GM13977 (cell line): ENCODE measurements at places on chromosomes 1 and 21.

DNA sequence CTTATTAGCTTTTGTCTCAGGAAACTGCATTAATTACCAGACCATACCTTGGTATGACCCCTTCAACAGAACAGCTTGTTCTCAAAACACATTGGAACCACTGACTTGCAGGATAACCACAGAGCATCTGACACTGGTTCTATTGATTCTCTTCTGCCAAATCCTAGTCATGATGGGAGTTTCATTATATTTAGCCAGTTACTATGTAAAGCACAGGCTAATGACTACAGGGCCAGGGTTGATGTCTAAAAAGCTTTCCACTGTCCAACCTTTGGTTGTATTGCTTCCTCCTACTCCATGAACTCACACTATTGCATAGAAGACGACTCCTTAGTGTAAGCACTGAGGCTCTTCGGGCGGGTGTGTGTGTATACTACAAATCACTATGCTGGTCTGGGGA is 3.8 kb downstream of the STMN1 start:
- no peak for DNase-seq

DNA sequence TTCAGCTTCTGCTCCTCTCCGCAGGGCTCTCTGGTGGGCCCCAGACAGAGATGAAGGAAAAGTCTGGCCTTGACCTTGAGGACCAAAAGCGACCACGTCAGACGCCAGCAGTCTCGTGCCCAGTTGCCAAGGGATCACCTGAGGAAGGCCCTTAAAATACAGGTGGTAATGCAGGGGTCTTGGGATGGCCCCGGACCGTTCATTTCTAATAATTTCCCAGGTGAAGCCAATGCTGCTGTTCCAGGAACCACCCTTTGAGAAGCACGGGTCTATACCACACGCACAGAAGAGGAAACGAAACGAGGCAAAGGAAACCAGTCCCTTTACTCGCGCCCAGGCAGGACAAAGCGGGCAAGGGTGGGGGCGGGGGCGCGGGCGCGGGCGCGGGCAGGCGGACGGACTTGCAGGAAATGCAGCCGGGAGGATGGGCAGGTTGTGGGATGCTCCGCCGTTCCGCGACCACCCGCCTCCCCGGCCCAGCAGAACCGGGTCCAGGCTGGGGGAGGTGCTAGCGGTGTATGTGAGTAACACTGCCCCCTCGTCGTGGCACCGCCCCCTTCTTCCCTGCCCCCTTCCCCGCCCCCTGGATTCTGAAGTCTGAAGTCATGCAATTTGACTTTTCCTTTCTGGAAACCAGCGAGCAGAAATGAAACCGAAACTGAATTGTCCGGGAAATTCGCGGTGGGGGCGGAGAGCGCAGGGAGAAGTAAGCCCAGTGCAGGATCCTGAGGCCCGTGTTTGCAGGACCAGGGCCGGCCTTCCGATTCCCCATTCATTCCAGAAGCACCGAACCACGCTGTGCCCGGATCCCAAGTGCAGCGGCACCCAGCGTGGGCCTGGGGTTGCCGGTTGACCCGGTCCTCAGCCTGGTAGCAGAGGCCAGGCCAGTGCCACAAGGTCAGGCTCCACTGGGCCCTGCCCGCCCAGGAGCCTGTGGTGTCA is 5.8 kb upstream of the MX1 start:
- DNase-seq, result peak; percentile 53

GRCh38 chr1:111507411-111508201 is 4.2 kb upstream of the ADORA3 start:
- DNase-seq, result peak; percentile 62

GRCh38 chr1:13996334-13996733 is 296.3 kb downstream of the PRDM2 start:
- no peak for DNase-seq

- DNase-seq, result no peak
These were observed 4.8 kb downstream of the LMOD1 start for GRCh38 chr1:201941420-201942128.

DNA sequence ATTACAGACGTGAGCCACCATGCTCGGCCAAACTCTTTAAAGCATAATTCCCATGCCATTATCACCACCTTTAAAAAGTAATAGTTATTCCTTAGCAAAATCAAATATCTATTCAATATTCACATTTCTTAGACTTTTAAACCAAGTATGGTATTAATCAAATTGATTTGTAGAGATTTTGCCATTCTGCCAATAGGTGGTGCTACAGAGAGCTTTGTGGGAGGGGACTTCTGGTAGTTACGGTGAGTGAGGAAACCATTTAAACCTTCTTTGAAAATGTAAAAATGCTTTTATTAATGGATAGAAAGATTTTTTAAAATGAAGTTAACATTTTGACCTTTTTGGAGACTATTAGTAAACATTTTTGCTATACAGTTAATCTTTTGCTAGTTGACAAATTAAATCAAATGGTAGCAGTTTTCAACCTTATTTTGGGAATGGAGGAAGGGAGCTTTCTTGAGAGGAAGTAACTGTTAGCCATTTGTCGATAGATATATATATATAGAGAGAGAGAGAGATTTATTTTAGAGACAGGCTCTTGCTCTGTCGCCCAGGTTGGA is 19.3 kb downstream of the IARS2 start:
- DNase-seq, result no peak

DNA sequence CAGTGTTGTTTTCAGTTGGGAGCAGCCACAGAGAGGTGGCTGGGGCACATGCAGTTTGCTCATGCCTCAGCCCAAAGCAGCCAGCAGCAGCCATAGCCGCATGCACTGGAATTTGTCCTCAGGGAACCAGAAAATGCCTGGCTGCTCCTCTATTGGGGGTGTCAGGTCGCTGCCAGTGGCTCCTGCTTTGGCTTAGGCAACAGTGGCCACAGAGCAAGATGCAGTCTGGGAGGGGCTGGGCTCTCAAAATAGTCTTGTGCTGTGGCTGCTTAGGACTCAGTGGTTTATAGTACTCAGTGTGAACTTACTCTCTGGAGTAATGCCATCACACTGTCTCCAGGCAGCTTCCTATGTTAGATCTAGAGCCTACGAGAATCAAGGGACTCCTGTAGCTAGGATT is 25.0 kb downstream of the CD55 start:
- DNase-seq, result no peak

DNA sequence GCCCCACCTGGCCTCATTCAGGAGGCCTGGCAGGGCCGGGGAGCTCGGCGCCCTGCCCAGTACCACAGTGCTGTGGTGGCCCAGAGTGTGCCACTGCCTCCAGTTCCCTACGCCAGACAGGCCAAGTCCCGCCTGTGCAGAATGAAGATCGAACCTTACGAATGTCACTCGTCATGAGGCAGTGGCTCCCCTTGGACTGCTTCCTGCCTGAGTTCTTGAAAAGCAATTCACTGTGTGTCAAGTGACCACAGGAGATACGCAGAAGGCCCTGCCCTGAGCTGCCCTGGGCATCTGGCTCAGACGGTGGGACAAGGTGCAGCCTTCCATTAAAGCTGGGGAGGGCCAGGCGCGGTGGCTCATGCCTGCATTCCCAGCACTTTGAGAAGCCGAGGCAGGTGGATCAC is 49.6 kb upstream of the LRP8 start:
- no peak for DNase-seq

GRCh38 chr1:48114596-48115382 is 107.7 kb upstream of the SLC5A9 start:
- no peak for DNase-seq

DNA sequence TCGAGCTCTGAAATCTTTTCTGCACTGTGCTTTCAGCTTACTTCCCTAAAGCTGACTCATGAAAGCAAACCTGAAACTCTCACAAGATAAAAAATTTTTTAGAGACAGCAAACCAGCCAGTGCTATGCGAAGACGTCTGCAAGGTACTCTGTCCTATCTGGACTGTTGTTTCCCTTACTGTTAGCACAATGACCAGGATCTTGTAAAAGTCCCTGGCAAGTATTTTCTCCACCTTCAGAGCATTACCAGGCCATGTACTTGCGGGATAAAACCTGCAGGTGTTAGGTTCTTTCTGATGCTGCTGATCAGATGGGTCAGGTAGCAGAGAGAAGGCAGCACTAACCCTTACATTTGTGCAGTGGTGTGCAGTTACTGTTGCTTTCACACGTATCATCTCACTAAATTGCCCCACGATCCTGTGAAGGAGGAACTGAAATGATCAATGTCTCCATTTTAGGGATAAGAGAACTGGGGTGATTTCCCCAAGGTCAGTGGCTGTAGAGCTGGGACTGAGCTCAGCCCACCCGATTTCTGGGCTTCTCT is 56.6 kb downstream of the PLXNA2 start:
- peak; percentile 66 for DNase-seq

- no peak for DNase-seq
These were observed 18.7 kb downstream of the CYYR1 start for GRCh38 chr21:26554365-26554764.
